ENCODE measurements at places on chromosomes 7 and 10.
A peak's percentile ranks its signal among the peaks of the same experiment; 100 is the strongest.

- no peak for DNase-seq
Measured at GRCh38 chr7:37287131-37287855, 161.4 kb downstream of the ELMO1 start.

GRCh38 chr7:75639071-75639885 is 99.5 kb downstream of the HIP1 start:
- no peak for DNase-seq

- DNase-seq = peak; percentile 54
Measured at GRCh38 chr10:63166742-63167258, 33.7 kb downstream of the NRBF2 start.

- DNase-seq = no peak
Measured at GRCh38 chr10:79602953-79603352, 7.8 kb upstream of the SFTPA1 start.

GRCh38 chr10:30857803-30858202 is 173.9 kb downstream of the ZNF438 start:
- DNase-seq = peak; percentile 65

GRCh38 chr7:13829914-13830900 is 159.3 kb downstream of the ETV1 start:
- DNase-seq = peak; percentile 35

- no peak for DNase-seq
Measured at GRCh38 chr10:96208271-96208670, 63.1 kb downstream of the BLNK start.

- no peak for DNase-seq
Measured at GRCh38 chr7:98295467-98296192, 14.1 kb downstream of the BRI3 start.

- DNase-seq = no peak
Measured at GRCh38 chr7:152516216-152516615, 80.4 kb upstream of the KMT2C start.

DNA sequence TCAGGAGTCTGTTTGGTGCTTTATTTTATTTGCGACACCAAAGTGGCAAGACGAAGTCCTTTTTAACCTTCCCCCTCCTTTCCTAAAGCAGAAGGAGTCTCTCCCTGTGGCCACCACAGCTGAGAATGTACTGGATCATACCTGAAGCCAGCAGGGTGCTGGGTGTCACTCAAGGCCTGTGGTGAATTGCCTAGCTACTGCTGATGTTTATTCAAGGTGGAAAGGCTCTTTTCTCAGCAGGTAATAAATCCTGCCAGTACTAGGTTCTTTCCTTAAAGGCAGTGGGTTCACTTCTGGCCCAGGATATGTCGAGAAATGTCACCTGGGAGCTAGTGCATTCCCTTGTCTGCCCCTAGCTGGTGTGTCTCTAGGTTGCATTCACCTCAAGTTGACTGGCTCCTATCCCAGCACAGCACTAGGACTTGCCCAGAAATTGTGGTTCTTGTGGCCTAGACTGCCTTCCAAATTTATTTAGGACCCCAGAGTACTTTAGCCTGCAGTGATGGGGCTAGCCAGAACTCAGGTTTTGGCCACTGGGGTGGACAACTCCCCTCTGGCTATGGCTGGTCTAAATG is 60.8 kb upstream of the FAM3C start:
- no peak for DNase-seq

- DNase-seq = no peak
Measured at GRCh38 chr7:131899271-131900030, 343.0 kb upstream of the PODXL start.

- DNase-seq = no peak
Measured at GRCh38 chr10:89240519-89240918, 11.1 kb downstream of the LIPA start.

GRCh38 chr7:133165001-133165400 is 83.1 kb upstream of the CHCHD3 start:
- DNase-seq = no peak

DNA sequence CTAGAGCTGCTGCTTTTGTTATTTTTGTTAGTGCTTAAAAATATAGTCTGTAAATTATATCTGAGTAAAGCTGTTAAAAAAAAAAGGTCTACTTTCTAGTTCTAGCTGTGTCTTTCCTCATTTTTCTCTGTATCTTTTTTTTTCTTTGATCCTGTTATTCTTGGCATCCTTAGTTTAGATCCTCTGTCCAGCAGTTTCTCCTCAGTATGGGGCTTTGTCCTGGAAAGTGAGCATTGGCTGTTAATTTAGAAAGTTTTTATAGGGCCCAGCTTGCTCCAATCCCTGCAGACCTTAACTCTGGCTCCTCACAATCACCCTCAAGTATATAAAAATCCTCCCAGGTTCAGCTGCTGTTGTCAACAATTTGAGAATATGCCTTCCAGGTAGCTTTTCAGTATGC is 23.5 kb downstream of the DDX50 start:
- DNase-seq = no peak

DNA sequence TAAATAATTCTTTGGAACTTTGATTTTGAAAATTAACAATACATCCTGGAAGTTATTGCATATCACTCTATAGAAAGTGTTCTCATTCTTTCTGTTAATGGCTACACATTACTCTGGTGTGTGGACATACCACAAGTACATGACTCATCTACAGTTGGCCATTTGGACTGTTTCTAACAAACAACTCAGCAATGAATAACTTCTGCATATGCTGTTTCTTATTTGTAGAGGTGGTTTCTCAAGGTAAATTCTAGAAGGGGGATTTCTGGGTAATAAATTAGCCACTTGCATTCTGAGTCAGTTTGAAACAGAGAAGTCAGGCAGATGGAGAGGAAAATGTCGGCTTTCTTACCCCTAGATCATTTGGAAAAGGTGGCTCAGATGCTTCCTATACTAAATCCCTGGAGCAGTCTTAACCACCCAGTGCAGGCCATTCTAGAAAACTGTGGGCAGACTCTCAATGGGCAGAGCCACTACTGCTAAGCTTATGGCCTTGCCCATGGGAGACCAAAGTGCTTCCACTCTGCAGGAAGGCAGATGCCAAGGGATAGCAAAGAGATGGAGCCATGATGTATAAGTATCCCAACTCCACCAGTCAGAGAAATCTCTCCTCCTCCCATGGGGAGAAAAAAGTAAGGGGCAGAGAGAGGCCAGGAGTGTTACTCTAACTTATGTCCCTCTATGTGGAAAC is 194.0 kb upstream of the PLPP4 start:
- no peak for DNase-seq

DNA sequence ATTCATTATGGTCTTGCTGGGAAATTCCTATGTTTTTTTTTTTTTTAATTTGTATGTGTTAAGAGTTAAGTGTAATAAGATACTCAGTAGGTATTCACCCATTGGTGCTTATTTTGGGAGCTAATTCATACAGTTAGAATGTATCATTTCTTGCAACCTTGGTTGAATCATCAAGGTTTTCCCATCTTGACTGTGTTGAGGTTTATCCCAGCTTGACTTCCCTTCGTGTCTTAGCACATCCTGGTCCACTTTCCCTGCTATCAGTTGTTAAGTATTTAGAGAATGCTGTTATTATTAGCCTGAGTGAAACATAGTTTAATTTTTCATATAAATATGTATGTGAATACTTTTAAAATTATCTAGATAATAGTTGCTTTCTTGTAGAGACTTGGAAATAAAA is 20.8 kb downstream of the RALA start:
- no peak for DNase-seq

- no peak for DNase-seq
Measured at GRCh38 chr7:78492146-78492545, 693.6 kb downstream of the PHTF2 start.

DNA sequence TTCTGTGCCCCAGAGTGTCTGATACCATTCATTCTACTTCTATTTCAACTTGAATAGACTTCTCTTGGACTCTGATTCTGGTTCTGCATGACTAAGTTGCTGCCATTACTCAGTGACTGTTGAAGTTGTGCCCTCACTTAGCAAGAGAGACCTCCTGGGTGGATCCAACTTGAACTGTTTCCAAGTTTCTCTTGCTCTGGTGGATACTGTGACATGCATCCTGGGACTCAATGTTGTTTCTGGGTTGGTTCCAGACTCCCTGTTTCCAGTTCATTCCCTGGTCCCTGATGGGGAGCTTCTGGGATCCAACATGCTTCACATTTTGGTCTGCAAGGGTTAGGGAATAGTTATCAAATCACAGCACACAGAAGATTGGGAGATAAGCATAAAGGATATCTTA is 26.2 kb upstream of the PRPF18 start:
- peak; percentile 88 for DNase-seq

- no peak for DNase-seq
Measured at GRCh38 chr7:3912291-3912690, 611.2 kb downstream of the SDK1 start.

GRCh38 chr7:65216469-65216868 is 157.2 kb upstream of the ZNF92 start:
- no peak for DNase-seq

- no peak for DNase-seq
Measured at GRCh38 chr10:61486738-61487396, 33.7 kb upstream of the TMEM26 start.

GRCh38 chr10:130809761-130810515 is 501.6 kb downstream of the TCERG1L start:
- no peak for DNase-seq

- no peak for DNase-seq
Measured at GRCh38 chr10:108901781-108902618, 1021.3 kb downstream of the XPNPEP1 start.

GRCh38 chr7:2982831-2983230 is 60.8 kb downstream of the CARD11 start:
- no peak for DNase-seq

GRCh38 chr7:6536262-6537260 is 14.7 kb downstream of the GRID2IP start:
- peak; percentile 26 for DNase-seq

- no peak for DNase-seq
Measured at GRCh38 chr7:71409550-71410157, 277.7 kb downstream of the GALNT17 start.

GRCh38 chr7:8084836-8085235 is 116.2 kb downstream of the GLCCI1 start:
- no peak for DNase-seq

GRCh38 chr10:132440791-132441565 is 44.0 kb downstream of the PWWP2B start:
- no peak for DNase-seq
